ENCODE measurements at places on chromosomes 2 and 18. TPM values are rescaled to one million over a fixed set of nuclear protein-coding genes. Genes with fewer than 3 reads are reported as not detected.

LRRTM1 gene
- total RNA-seq: not detected

COLEC12 gene
- 13.8 TPM for total RNA-seq

DNA sequence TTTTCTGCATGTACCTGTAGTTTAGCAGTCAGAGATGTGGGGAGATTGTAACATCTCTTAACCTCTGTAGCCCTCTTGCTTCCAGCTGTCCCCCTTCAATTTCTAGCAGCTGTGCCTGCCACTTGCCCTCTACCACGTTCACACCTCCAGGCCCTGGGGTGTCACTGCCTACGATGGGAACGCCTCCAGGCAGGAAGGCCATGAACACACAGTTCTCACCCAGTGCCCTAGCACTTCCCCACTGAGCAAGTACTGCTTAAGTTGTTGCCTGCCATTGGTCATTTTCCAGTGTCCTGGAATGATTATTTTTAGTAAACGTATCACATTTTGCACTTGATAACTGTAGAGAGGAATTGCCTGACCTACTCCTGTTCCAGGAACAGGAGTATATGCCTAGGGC lies 77.1 kb upstream of the B3GNT7 start:
- no peaks in the 10 kb centered on the region for H3K4me1 ChIP-seq
- no peaks in the 10 kb centered on the region for H3K36me3 ChIP-seq
- H3K27ac ChIP-seq: no peak overlapping the region
- no peak overlapping the region for H3K4me3 ChIP-seq
- H3K27me3 ChIP-seq: no peaks in the 10 kb centered on the region
- DNase-seq: no peak

DNA sequence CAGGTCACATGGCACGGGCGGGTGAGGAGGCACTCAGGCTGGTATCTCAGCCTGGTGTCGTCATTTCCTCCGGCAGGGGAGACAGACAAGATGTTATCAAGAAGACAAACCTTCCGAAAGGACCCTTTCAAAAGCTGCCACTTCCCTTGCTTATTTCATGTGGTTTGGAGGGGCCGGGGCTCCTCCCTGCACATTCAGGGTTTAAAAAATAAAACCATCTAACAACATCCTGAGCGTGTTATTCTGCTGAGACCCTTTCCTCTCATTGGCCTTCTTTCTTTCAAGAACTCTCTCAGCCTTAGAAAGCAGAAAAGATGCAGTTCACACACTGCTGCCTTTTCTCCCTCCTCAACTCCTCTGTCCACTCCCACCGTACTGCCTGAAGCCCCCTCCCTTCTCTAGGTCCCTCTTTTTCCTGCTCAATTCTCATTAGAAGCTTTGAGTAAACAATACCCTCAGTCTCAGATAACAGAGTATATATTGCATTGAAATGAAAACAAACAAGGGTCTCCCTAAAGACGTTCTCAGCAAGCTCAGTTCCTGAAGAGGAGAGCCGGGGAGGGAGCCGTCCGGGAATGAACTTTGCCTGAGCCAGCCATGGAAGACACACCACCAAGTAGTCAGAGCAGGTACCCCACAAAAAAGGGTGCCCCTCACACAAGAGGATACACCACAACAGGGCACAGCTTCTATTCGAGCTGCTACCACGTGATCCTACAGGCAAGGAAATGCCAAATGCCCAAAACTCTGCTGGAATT lies 9.7 kb downstream of the SMAD7 start:
- peak overlapping the region; percentile 26 for H3K27ac ChIP-seq
- H3K4me1 ChIP-seq: peaks cover 56% of the 10 kb centered on the region
- peak; percentile 58 for DNase-seq
- no peak overlapping the region for H3K4me3 ChIP-seq

TYMS gene
- 200 TPM for total RNA-seq

HOXD3 gene
- 15.3 TPM for total RNA-seq

GRCh38 chr2:62826953-62827675 lies 121.6 kb downstream of the EHBP1 start:
- no peak for DNase-seq
- no peak overlapping the region for H3K27ac ChIP-seq
- no peaks in the 10 kb centered on the region for H3K36me3 ChIP-seq
- H3K27me3 ChIP-seq: no peaks in the 10 kb centered on the region
- no peak overlapping the region for H3K4me3 ChIP-seq
- peaks cover 18% of the 10 kb centered on the region for H3K4me1 ChIP-seq

CAMKMT gene
- 10.7 TPM for total RNA-seq

DNA sequence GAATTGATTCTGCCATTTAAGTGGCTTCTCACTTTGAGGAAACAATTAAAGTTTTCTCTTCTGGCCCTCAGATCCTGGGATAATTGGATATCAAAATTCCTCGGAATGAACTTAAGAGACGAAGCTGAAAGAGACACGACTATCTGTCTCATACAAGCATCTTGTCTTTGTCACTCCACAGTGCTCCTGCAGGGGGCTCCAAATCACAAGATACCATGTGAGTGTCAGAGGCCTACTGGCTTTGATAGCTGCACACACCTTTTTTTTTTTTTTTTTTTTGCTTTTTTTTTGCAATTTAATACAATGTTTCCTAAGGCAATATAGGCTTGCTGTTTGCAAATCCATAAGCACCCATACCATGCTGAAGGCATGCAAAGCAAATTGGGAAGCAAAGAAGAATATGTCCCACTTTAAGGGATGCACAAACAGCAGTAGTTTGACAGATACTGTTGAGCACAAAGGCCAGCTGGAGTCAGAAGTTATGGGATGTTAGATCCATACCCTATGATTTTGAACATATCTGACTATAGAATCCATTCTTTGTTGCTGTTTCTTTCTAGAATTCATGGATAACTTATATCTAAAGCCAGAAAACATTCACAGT lies 109.0 kb upstream of the CBLN2 start:
- peak; percentile 26 for DNase-seq
- H3K4me3 ChIP-seq: no peak overlapping the region
- H3K4me1 ChIP-seq: no peaks in the 10 kb centered on the region
- H3K36me3 ChIP-seq: no peaks in the 10 kb centered on the region

DNA sequence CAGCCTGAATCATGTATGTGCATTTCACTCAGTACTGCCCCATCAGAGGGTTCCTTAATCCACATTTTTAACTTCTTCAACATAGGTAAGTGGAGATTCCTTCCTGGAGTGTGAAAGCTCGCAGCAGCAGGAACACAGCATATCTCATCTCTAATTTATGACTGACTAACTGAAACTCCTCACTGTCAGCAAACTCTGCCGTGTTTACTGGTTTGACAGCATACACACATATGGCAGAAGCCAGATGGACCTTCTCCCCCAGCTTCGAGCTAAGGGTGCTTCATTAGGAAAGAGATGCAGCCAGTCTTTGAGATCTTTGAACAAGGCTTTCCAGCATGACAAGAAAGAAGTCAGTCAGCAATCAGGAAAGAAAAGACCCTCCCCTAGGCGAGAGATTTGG lies 200.3 kb upstream of the ACVR2A start:
- H3K36me3 ChIP-seq: no peaks in the 10 kb centered on the region
- DNase-seq: no peak
- no peaks in the 10 kb centered on the region for H3K27me3 ChIP-seq
- no peak overlapping the region for H3K4me3 ChIP-seq
- no peak overlapping the region for H3K27ac ChIP-seq

DNA sequence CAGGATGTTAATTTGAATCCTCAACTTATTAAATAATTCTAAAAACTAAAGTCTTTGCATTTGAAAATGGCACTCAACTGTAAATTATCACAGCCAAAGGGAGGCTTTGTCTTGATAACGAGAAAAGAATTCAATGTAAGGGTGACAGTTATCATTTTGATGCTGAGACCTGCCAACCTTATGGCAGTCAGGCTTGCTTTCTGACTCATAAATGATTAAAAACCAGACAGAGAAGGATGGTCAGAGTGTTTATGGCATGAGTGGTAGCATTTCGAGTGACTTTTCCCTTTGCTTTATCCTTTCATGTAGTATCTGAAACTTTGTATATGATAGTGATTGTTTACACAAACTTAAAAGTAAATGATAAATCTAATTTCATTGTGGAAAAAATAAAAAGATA lies 53.9 kb upstream of the EPC2 start:
- no peaks in the 10 kb centered on the region for H3K4me1 ChIP-seq
- no peak overlapping the region for H3K4me3 ChIP-seq
- no peak for DNase-seq
- no peaks in the 10 kb centered on the region for H3K36me3 ChIP-seq
- no peak overlapping the region for H3K27ac ChIP-seq

FKBP1B gene
- 16.8 TPM for total RNA-seq

- no peaks in the 10 kb centered on the region for H3K36me3 ChIP-seq
- no peak overlapping the region for H3K4me3 ChIP-seq
- H3K4me1 ChIP-seq: no peaks in the 10 kb centered on the region
- H3K27ac ChIP-seq: no peak overlapping the region
Observed at GRCh38 chr2:238370823-238371372, 50.6 kb downstream of the TRAF3IP1 start.

All from endothelial cell of umbilical vein (primary cell).